Eye (tissue), 1 donor: ENCODE measurements at places on chromosomes 16 and 17.

DNA sequence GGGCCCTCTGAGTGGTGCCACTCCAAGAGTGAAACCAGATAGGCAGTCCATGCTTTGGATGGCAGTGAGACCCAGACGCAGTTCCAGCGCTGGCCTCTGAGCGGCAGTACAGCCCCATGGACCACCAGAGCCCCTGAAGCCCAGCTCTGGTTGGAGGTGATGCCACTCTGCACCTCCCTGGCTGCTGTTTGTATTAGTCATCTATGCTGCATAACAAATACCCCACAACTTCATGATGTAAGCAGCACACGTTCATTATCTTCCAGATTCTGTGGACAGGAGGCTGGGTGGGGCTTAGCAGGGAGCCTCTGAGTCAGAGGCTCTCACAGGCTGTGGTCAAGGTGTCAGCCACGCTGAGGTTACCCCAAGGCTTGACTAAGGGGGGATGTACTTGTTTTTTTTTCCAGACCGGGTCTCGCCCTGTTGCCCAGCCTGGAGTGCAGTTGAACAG is 5.1 kb upstream of the NME4 start:
- peak; percentile 84 for DNase-seq

DNA sequence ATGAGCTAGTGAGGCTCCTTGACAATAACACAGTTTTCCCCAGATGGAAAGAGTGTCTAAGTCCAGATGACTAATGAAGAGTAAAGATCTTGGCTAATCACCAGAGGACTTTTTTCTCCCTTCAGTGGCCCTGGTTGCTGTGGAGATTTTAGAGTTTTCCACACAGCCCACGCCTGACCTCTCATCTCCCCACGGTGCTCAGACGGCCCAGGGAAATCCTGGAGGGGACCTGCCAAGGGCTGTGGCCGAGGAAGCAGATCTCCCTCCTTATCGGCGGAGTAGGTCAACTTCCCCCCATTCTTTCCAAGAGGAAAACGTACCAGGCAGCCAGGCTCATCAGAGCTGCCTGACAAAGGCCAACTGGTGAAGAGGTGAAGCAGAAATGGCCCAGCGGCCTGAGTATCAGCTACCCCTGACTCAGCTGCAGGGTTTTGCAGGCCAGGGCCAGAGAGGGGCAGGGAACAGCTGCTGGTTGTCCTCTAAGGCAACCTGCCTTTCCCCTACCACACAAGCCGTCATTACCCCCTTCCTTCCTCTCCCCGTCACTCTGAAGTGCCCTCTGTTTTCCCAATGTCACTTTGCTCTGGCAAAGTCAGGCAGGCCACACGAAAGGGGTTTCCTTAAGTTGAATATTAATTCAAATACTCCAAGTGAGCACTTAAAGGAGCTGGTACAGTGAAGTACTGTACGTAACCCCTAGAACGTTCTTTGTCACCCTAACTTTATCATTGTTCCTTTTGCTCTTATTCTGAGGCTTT is 140.2 kb upstream of the ADAMTS18 start:
- DNase-seq: no peak

GRCh38 chr17:35786941-35787432 is 8.5 kb downstream of the MMP28 start:
- DNase-seq: no peak

GRCh38 chr17:63768433-63768832 is 5.0 kb downstream of the CCDC47 start:
- peak; percentile 26 for DNase-seq

- no peak for DNase-seq
These were observed 39.0 kb downstream of the TEX2 start for GRCh38 chr17:64223931-64224629.

- no peak for DNase-seq
These were observed 36.8 kb downstream of the SRCIN1 start for GRCh38 chr17:38568845-38569510.
